ENCODE measurements at places on chromosomes 4 and X.
A peak's percentile ranks its signal among the peaks of the same experiment; 100 is the strongest.

DNA sequence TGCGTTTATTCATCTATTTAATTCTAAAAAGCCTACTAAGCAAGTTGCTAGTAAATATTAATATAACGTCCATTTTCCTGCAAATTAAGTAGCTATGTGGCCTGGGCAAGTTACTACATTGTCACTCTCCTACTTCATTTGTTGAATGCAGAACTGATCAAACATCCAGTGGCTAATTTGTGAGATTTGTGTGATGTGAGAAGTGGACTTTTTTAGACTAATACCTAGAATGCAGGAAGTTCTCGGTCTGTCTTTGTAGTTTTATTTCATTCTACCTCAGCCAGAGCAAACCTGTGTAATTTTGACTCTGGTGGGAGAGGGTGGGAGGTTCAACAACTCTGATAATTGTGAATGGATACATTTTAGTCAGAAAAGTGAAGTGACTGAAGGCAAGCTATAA lies 840 bp downstream of the GUF1 start:
- DNase-seq = no peak

DNA sequence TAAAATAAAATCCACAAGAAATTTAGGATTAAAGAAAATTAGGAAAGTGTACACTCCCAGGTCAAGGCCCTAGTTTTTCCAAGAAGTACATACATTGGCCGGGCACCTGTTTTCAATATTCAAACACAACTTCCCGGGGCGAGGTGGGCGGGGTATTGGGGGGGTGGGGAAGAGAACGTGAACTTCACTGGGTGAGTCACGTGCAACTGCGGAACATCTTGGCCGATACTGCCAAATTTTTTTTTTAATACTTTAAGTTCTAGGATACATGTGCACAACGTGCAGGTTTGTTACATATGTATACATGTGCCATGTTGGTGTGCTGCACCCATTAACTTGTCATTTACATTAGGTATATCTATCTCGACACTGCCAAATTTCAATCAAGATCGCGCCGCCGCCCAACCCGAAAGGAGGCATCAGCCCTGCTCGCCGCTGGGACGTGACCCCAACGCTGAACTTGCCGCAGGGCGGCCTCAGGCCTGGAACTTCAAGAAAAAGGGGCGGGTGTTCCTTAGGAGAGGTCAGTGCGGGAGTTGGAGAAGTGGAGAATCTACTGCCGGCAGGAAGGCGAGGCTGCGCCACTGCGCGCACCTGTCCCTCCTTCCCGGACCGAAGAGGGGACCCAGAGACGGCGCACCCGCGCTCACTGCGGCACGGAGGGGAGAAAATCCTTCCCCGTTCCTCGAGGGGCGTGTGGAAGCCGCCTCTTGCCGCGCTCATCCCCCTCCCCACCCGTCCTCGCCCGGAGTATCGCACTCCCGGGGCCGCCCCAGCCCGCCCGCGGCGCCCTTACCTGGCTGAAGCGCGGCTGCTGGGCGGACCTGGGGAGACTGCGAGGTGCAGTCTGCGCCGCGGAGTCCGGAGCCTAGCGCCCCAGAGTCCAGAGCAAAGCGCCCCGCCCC lies at the start of gene TEC:
Gene TEC (minus strand): TSS at position 883 of the 905 bp plus-strand sequence. CDS start 41,224 bp downstream, outside the sequence.
- DNase-seq = no peak

- no peak for DNase-seq
These were observed 2.3 kb upstream of the GRSF1 start for GRCh38 chr4:70841951-70842350.

DNA sequence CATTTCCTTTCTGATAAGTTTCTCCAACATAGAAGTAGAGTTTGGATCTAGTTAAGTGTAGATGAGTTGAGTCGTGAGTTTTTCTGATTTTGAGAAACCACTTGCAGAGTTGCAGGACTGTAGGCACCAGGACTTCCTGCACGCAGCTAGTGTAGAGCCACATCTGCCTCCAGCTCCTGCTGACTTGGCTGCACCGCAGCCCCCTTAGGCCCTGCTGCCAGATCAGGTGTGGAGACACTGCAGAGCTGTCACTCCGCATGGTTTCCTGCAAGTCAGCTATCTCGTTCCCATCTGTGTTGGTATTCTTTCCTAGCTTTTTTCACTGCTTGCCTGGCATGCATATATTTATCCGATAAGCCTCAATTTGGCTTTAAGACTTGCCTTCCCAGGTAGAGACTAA lies 48.9 kb downstream of the PCDH7 start:
- no peak for DNase-seq

- no peak for DNase-seq
These were observed 317.1 kb downstream of the UNC5C start for GRCh38 chr4:95231681-95232080.

DNA sequence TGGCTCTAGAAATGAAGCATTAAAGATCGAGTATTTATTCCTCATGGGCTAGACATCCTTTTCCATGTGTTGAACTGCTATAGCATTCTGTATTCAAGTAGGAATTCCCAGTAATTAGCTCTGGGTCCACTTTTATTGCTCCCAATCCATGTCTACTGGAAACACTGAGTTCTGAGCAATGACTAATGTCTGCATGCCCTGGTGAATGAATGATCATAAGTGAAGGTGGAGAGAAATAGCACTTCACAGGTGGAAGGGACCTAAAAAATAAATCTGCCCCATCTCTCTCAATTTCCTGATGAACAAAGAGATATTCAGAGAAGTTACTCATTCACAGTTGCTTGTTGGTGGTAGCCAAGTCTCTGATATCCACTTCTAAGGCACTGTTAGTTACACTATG lies 34.6 kb upstream of the CXCL8 start:
- DNase-seq = no peak

- DNase-seq = no peak
These were observed 2.3 kb downstream of the SNCA start for GRCh38 chr4:89834486-89835209.

DNA sequence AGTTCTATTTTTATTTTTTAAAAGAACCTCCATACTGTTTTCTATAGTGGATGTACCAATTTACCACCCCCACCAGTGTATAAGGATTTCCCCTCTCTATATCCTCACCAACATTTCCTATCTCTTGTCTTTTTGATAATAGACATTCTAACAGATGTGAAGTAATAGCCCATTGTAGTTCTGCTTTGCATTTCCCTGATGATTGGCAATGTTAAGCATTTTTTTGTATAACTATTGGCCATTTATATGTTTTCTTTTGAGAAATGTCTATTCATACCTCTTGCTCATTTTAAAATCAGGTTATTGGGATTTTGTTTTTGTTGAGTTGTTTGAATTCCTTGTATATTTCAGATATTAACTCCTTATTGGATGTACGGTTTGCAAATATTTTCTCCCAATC lies 251.1 kb upstream of the HTR2C start:
- DNase-seq = no peak

GRCh38 chr4:1834047-1834775 lies 21.7 kb downstream of the LETM1 start:
- no peak for DNase-seq

DNA sequence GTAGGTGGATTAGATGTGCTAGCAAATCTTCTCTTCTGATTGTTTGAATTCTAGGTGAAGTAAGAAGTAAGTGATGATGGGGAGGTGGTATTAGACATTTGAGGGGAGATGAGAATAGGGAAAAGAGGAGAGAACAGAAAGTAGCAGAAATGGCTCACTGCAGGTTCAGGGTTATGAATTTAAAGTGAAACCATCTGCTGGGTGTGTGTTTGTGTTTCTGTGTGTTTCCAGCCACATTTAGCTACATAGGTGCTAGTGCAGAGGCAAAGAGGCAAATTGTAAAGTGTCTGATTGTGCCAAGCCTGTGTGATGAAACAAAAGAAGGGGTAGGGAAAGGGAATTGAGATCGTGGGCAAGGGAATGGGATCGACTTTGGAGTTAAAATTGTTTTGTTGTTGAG lies 50.6 kb downstream of the ZFX start:
- DNase-seq = no peak

DNA sequence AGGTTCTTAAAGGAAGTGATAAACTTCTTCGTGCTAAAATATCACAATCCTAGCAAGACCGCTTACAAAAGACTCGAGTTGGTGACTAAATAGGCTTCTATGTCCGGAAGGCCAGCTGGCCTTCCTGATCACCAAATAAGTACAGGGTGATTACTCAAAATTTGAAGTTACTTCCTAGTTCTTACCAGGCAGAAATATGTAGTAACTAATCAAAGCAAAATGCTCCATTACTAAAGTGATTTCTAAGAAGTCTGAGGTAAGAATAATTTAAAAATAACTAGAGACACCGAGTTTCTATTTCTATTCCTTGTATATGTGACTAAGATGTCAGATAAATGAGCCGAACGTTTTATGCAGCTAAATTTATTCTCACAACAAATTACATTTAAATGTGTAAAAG lies 62.2 kb downstream of the NSUN7 start:
- DNase-seq = no peak

GRCh38 chr4:170009291-170009690 lies 16.9 kb downstream of the MFAP3L start:
- DNase-seq = no peak

- DNase-seq = no peak
These were observed 69.2 kb upstream of the FAT1 start for GRCh38 chr4:186792728-186793366.

DNA sequence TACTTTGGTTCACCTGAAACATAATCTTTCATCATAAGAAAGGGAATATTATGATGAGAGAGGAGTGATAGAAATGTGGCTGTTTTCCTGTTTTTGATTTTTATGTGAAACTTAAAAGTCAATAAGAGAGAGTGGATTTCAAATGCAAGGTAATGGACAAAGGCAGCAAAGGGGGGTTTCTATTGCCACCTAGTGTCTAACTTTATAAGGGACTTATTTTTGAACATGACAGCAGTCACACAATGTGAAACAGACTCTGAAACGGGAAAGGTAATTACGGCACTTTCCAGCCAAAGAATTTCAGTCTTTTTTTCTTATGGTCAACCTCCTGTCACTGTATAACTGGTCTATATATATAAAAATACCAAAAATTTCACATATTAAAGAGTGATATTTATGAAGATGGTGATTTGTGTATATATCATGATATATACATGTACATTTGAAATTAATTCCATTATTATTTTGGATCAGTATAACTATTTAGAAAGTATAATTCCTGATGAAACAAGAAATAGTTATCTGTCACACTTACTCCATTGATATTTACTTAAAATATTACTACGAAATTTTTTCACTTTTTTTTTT lies 127.1 kb downstream of the FBXO8 start:
- no peak for DNase-seq

- DNase-seq = no peak
These were observed 12.8 kb downstream of the TBC1D9 start for GRCh38 chr4:140743194-140743931.

- DNase-seq = no peak
These were observed 281.5 kb upstream of the DKK2 start for GRCh38 chr4:107317611-107318010.

- DNase-seq = no peak
These were observed 2.8 kb downstream of the PPP1R3F start for GRCh38 chrX:49272421-49272820.

DNA sequence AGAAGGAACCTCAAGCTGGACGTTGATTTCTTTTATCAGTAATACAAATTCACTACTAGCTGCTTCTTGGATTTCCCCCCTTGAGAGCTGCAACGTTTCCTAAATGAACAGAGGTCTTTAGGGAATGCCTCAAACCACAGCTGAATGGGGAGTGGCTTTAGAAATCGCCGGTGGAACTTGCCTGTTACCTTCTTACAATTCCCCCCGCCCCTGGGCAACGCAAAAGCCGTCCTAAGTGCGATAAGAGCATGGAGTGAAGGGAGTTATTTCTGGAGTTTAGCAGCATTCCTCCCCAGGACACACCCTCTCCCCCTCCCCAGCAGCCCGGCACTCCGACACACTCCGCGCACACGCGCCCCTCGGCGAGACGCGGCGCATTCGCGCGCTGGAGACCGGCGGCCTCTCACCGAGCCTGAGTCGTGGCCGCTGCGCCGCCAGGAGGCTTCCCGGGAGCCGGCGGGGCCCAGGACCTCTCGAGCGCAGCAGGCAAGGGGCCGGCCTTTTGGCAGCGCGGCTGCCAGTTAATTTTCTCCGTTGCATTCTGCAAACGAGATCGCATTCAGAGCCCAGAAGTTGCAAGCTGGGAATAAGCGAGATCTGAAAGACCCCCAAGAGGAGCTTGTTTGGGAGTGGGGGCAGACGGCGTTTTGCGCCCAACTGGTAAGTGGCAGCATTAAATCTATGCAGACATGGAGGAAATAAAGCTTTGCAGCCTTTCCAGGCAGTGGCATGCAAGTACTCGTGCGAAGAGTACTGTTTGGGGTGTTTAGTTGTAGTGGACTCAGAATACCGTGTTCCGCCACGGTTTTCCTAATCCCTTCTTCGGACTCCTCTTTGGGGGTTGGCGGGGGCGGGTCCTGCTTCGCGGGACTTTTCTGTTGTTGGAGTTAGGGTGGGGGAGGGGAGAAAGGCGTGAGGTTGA lies 134.7 kb downstream of the PALLD start:
- peak; percentile 88 for DNase-seq

GRCh38 chrX:111169141-111169540 lies 73.2 kb downstream of the PAK3 start:
- DNase-seq = no peak

- DNase-seq = no peak
These were observed 580.8 kb upstream of the TENM3 start for GRCh38 chr4:181662383-181662782.

GRCh38 chr4:59689149-59689548 lies 1511.0 kb upstream of the ADGRL3 start:
- DNase-seq = no peak

- DNase-seq = no peak
These were observed 183.2 kb upstream of the CASK start for GRCh38 chrX:42106556-42106955.

- DNase-seq = no peak
These were observed 133.2 kb upstream of the ADAMTS3 start for GRCh38 chr4:72701987-72702819.

DNA sequence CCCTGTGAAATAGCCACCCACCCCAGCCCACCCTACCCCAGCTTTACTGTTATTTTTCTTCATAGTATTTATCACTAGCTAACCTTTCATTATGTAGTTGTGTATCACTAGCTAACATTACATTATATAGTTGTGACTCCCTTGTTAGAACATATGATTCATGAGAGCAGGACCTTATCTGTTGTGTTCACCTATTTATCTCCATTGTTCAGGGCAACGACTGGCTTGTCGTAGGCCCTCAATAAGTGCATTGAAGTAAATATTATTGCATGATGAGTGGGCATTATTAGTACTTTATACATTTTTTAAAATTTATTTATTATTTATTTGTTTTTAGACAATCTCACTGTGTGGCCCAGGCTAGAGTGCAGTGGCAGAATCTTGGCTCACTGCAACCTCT lies 4.2 kb downstream of the SMARCAD1 start:
- no peak for DNase-seq

DNA sequence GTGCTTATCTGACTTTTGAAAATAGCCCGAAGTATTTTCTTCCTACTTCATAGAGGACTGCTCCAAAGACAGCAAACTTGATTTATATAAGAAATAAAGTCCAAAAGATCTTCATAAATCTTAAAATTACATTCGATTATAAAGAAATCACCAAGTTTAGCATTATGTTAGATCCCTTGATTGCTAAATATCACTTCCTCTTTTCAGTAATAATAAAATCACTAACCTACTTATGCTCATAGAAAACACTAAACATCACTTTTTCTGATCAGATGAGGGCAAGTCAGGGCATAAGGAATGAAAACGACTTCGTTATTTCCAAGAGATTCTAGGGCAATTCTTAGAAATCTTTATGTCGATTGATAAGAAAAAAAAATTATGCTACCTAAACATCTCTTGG lies 32.0 kb downstream of the DYNLT3 start:
- DNase-seq = no peak

- DNase-seq = no peak
These were observed 98.7 kb upstream of the PPP2R3B start for GRCh38 chrX:485368-485767.
